ENCODE measurements at places on chromosomes 7 and 10.

GRCh38 chr7:83930262-83930661 is 264.3 kb downstream of the SEMA3A start:
- no peak for DNase-seq

- DNase-seq: no peak
Observed at GRCh38 chr10:5041471-5042023, 37.9 kb upstream of the AKR1C2 start.

- no peak for DNase-seq
Observed at GRCh38 chr7:139582130-139582650, 58.7 kb downstream of the CLEC2L start.

DNA sequence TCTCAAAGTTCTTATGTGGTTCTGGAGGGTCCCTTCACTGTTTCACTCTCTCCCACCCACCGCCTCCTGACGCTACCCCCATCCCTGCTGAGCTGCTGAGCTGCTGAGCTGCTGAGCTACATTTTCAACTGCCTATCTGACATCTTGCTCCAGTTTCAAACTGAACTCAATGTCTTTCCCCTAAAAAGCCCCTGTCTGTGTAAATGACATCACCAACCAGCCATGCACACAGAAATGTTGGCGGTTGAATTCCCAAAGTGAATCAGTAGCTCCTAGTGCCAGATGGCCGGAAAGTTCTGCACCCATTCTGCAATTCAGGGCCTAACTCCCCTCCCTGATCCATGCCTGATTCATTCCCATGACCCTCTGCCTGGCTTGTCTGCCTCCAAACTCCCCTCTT is 71.2 kb downstream of the WNT2 start:
- DNase-seq: no peak
